ENCODE measurements at places on chromosomes 2 and 18.

- no peak for DNase-seq
These were observed 933.6 kb upstream of the SLC39A10 start for GRCh38 chr2:194723446-194723845.

GRCh38 chr2:200654823-200655222 lies 69.0 kb downstream of the AOX1 start:
- DNase-seq: no peak

GRCh38 chr2:130834931-130835765 lies 1.6 kb upstream of the ARHGEF4 start:
- DNase-seq: no peak

- no peak for DNase-seq
These were observed 144.6 kb upstream of the LYPD1 start for GRCh38 chr2:132814651-132815050.

DNA sequence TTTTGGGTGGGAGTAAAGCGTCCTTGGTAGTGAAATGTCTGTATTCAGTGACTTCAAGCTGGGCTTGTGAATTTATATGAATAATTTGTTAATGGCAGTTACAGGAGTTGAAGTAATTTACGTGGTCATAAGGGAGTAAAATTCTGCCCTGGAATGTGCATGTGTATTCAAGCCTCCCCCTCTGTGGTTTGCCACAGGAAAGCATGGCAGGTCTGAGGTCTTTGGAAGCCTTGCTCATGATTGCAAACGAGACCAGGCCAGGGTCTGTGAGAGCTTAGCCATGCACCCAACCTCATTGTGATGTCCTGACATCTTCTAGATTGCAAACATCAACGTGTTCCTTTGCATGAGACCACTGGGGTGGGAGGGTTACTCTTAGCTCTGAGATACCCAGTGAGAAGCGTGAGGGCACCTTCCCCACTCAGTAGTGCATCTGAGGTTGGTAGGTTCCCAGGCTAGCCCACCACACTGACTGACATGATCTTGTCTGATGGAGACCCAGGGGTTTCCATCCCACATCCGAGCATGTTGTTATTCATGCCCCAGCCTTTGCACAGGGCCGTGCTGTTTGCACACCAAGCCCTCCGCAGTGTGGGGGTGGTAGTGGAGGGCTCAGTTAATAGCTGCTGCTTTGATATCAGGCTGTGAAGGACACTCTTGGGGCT lies 216.5 kb downstream of the KLHL29 start:
- DNase-seq: no peak

DNA sequence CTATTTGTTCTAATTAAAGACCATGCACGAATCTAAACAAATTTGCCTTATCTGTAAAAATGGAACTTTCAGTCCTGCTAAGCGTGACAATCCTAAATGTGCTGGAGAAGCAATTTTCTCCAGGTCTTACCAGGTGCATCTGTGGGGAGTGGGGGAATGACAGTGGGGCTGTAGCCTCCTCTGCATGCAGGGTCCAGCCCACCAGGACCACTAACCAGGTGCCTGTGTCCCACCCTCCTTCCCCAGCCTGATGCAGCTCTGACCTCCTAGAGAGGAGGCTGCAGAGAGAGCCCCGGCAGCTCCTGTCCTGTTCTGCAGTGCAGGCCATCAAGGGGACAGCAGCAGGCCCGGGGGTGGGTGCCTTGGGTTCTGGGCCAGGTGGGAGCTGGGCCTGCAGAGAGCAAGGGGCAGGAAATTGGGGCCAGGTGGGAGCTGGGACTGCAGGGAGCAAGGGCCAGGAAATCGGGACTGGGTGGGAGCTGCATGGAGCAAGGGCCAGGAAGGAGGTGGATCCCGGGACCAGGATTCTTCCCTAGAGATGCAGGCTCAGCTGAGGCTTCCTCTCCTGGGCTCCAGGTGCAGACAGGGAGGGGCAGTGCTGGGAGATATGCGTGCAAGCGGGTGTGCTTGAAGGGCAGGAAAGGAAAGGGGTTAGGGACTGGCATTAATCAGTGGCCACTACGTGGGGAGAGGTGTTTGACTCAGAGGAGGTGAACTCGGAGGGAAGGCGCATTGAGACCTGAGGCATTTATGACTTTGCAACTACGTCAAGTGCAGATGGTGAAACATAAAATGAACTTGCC lies 185.3 kb downstream of the ANKRD30B start:
- no peak for DNase-seq

- no peak for DNase-seq
These were observed 321.2 kb upstream of the FANCL start for GRCh38 chr2:58562276-58562675.

DNA sequence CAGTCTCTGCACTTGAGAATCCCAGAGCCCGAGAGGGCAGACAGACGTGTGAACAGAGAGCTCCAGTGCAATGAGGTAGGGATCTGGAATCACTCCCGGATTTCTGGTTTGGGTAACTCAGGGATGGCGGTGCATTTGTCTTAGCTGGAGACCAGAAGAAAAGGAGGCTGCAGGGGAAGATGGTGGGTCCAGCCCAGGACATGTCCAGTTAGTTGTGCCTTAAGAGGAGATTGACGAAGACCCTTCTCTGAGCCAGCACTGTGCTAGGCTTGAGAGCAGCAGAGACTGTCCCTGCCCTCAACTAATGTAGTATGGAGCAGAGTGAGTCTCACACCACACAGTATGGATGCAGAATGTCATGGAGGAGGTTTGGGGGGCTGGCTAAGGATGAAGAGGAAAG lies 150.6 kb upstream of the COPS8 start:
- DNase-seq: no peak

DNA sequence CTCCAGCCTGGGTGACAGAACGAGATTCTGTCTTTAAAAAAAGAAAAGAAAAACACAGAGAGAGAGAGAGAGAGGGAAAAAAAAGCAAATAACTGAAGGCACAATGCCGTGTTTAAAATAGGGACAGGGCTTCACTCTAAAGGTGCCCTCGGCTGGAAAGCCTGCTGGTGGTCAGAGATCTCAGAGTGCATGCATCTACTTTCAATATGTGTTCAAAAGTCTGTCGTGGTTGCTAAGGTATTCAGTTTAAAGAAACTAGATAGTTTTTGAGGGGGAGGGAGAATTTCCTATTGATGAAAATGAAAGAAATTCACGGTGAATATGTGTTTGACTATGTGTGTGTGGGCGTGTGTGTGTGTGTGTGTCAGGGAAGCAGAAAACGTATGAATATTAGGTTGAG lies 11.0 kb upstream of the CBLN2 start:
- no peak for DNase-seq

DNA sequence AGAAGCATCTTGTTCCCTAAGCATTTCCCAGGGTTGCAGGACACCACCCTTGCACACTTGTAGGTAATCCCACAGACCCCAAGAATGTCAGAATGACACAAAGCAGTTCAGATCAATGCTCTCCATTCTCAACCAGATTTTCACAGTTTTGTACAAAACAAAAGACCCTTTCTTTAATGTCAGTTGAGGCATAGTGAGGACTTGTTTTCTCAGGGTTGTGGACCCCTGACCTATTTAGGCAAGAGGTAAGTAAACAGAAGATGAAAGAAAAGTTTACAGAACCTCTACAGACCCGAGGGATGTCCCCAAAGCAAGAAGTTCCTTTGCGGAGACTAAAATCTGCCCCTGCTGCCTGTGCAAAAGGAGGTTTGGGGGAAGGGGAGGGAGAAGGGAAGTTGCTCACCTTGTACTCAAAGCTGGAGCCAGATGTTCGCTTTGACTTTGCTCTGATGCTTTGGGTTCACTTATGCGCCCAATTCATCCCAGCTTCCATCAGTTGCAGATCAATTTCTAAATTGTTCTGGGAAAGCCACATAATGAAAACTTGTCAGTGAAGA lies 635.4 kb downstream of the EPHA4 start:
- DNase-seq: no peak

GRCh38 chr2:74540291-74540690 lies 10.6 kb downstream of the HTRA2 start:
- DNase-seq: no peak

GRCh38 chr2:161947836-161948235 lies 126.2 kb downstream of the DPP4 start:
- peak; percentile 33 for DNase-seq

DNA sequence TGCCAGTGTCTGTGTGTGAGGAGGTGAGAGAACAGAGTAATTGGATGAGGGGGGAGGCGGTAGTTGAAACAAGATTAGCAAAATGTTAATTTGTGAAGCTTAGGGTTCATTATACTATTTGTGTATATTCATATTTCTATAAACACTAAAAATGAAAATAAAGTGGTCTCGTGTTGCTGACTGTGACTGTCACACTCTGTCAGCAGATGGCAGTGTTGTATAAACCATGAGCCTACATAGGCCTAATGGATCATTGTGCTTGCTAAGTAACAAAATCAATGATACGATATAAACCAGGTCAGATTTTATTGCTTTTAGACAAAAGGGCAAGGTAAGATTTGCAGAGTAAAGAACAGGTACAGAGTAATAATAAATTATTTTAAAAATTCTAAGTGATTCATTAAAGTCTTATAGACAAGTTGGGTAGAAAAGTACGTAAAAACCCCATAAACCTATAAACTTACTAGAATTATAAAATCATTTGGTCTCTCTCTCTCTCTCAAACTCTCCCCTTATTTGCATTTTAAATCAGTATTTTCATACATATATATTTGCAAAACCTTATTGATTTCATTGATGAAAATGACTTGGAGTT lies 182.7 kb downstream of the RPIA start:
- DNase-seq: peak; percentile 41

GRCh38 chr2:84290537-84290936 lies 168.5 kb downstream of the SUCLG1 start:
- DNase-seq: no peak

DNA sequence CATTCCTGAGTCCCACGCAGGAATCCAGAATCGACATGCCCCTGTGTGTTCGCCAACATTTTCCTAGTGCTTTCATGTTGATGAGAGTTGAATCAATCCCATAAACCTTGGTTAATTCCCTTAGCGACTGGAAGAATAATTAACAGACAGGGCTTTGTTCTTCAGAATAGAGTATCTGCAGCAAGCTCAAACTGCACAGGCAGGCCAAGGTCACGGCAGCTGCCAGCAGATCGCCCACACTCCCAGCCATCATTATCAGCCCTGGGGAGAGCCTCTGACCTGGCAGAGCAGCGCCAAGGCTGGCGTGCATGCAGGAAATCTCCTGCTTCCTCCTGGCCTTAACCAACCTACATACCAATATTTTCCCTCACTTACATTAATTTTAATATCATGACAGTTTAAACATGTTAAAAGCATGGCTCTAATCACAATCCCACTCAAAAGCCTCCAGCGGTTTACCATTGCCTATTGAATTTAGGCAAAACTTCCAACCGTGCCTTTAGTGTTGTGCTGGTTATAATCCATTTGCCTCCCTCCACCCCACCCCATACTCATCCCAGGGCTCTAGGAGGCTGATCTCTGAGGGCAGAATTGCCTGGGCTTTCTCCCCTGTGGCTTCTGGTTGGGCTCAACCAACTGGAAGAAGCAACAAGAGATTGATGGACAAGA lies 46.8 kb upstream of the NCK2 start:
- no peak for DNase-seq

DNA sequence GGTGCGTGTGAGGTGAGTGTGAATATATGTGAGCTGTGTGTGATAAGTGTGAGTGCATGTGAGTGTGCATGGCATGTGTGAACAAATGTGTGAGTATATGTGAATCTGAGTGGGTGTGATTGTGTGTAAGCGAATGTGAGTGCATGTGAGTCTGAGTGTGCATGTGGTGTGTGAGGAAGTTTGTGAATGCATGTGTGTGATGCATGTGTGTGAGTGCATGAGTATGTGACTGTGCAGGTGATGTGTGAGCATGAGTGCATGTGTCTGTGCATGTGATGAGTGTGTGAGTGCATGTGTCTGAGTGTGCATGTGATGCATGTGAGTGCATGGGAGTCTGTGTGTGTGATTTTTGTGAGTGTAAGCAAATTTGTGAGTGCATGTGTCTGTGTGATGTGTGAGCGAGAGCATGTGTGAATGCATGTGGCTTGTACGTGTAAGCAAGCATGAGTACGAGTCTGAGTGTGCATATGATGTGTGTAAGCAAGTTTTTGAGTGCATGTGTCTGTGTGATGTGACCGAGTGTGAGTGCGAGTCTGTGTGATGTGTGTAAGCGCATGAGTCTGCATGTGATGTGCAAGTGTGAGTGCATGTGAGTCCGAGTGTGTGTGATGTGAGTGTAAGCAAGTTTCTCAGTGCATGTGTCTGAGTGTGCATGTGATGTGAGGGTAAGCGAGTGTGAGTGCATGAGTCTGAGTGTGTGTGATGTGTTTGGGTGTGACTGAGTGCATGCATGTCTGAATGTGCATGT lies 43.3 kb downstream of the COPS8 start:
- DNase-seq: no peak

DNA sequence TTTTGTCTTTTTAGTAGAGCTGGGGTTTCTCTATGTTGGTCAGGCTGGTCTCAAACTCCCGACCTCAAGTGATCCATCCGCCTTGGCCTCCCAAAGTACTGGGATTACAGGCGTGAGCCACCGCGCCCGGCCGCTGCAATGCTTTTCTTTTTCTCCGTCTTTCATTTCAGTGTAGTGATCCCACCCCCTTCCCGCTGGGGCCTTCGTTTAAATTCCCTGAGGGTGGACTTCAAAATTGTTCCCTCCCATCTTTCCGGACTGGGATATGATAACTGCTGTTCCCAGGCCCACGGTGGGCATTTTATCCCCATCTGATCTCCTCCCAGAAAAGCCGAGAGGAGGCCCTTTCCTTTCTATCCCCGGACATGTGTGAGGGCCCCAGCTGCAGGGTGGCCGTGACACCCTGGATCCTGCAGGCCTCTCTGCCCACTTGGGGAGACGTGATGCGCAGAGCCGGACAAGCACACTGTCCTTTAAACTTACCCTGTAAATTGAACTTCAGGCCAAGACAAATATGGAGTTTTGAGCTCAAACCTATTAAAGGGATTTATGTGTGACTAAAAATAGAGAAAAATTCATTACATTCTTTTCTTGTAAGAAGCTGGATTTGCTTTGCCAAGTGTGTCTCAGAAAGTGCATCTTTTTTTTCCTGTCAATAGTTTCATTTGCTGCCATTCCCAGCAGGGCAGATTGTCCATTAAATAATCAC lies 54.5 kb upstream of the AFF3 start:
- no peak for DNase-seq

GRCh38 chr18:37764541-37765288 lies 199.1 kb upstream of the CELF4 start:
- no peak for DNase-seq

DNA sequence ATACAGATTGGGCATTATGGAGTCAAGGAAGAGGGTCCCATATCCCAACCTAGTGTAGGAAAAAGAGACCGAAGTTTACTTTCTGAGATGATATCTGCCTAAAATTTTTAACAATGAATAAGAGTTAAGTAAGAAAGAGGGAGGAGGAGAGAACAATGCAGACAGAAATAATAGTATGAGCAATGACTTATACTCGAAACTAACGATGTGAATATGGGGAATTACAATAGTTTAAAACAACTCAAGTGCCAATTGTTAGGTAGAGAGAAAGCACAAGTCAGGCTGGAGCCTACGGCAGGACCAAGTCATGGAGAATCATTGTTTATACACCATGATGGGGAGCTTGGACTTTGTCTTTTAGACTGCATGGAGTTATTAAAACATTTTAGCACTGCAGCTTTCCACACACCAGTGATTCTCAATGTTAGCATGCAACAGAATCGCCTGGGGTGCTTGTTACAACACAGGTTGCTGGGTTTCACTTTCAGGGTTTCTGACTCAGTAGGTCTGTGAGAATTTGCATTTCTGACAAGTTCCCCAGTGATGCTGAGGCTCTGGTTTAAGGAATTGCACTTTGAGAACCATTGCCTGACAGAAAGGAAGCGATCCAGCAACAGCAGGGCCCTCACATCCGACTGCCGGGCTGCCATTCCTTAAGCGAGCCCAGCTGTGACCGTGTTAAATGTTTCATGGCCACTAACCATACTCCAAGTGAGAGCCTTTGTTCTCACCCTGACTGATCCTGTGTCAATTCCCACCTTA lies 511.2 kb downstream of the DCDC2C start:
- no peak for DNase-seq

- no peak for DNase-seq
These were observed 133.0 kb downstream of the MAP4K4 start for GRCh38 chr2:101830555-101830954.
